ENCODE measurements at places on chromosomes 1 and 21. TPM values are rescaled to one million over a fixed set of nuclear protein-coding genes. Genes with fewer than 3 reads are reported as not detected.

OR14K1 gene
- total RNA-seq = not detected

CELSR2 gene
- 28.4 TPM for total RNA-seq

GJA9 gene
- 0.24 TPM for total RNA-seq

RCSD1 gene
- total RNA-seq = under 0.01 TPM

GFI1 gene
- total RNA-seq = not detected

PRAMEF9 gene
- not detected for total RNA-seq

RERE gene
- total RNA-seq = 40.1 TPM

HAPLN2 gene
- not detected for total RNA-seq

PSRC1 gene
- 1.1 TPM for total RNA-seq

SYCP1 gene
- not detected for total RNA-seq

CASQ2 gene
- not detected for total RNA-seq

RGS8 gene
- total RNA-seq = not detected

NPHS2 gene
- total RNA-seq = not detected

HUNK gene
- under 0.01 TPM for total RNA-seq

MMP23B gene
- total RNA-seq = 0.64 TPM

IRF6 gene
- 613 TPM for total RNA-seq

NUF2 gene
- total RNA-seq = 2.7 TPM

TMEM125 gene
- total RNA-seq = 9.0 TPM

MTARC1 gene
- 3.1 TPM for total RNA-seq

WDR3 gene
- 21.7 TPM for total RNA-seq

HES3 gene
- not detected for total RNA-seq

MPL gene
- total RNA-seq = not detected

RRP15 gene
- 5.3 TPM for total RNA-seq

RAB7B gene
- total RNA-seq = 7.2 TPM

NIPAL3 gene
- 34.9 TPM for total RNA-seq

NEK2 gene
- total RNA-seq = 4.8 TPM

WNT9A gene
- 1.9 TPM for total RNA-seq

PIGV gene
- 16.1 TPM for total RNA-seq

SYNC gene
- total RNA-seq = 18.8 TPM

NBPF14 gene
- total RNA-seq = 27.3 TPM

DARS2 gene
- 20.0 TPM for total RNA-seq

NIBAN1 gene
- 41.2 TPM for total RNA-seq

Data from tracheal epithelial cell (primary cell).